CD14-positive monocyte (primary cell): ENCODE measurements at places on chromosomes 5 and 9. TPM values are rescaled to one million over a fixed set of nuclear protein-coding genes. Genes with fewer than 3 reads are reported as not detected.

Gene WNK2
- polyA plus RNA-seq, result 0.31 and 0.40 TPM in 2 replicates

DNA sequence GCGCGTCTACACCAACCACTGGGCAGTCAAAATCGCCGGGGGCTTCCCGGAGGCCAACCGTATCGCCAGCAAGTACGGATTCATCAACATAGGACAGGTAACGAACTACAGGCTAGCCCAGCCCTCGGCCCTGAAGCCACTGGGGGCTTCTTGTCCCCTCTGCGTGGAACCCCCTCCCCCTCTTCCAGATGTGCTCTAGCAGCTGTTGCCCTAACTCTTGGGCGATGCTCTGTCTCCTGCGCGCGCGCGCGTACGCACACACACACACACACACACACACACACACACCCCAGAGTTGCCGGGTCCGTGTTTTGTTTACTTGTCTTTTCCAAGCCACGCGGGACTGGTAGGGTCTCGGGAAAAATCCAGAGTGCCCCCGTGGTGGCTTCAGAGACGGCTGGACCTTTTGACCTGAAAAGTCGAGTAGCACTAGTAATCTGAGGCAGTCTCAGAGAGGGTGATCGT lies 836 bp downstream of the PCSK5 start:
- DNase-seq, result peak; percentile 22

GRCh38 chr5:123438902-123439301 lies 15.7 kb upstream of the CEP120 start:
- peak; percentile 43 for DNase-seq

GRCh38 chr5:77319117-77319804 lies 108.8 kb downstream of the PDE8B start:
- no peak for DNase-seq

DNA sequence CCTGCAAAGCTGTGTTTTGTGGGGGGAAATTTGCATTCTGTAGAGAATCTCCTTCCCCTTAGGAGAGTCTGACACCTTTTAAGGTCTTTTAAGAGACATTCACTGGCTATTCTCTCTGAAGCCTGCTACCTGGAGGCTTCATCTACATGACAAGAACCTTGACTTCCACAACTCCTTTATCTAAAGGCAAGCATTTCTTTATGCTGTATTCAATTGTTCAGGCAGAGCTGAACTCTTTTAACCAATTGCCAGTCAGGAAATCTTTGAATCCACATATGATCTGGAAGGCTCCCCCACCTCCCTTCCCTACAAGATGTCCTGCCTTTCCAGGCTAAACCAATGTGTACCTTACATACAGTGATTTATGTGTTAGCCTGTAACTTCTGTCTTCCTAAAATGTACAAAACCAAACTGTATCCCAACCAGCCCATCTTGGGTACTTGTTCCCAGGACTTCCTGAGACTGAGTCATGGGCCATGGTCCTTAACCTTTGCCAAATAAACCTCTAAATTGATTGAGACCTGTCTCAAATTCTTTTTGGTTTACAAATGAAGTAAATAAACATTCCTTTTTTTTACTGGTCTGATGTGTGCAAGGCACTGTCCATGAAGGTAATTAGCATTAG lies 9.9 kb downstream of the C9orf85 start:
- DNase-seq, result no peak

- no peak for DNase-seq
Measured at GRCh38 chr5:138461343-138462125, 3.7 kb upstream of the EGR1 start.
